Central memory CD4-positive, alpha-beta T cell (primary cell): ENCODE measurements at places on chromosomes 3 and 15.

DNA sequence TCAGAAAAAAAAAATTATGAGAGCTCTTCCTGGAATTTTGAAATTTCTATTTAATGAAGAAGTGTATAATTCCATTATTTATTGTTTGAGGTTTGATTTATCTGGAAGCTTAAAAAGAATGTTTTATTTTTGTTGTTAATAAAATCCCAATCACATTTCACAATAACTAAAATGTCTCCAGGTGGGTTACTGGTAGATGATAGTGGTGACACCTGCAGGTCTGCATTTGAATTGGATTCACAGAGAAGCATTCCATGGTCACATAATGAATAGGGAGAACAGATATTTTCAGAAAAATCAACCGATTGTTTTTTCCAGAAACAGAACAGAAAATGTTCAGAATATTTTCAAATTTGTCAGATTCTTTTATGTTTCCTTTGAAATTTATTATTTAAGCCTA lies 48.3 kb downstream of the ASB7 start:
- DNase-seq, result no peak

DNA sequence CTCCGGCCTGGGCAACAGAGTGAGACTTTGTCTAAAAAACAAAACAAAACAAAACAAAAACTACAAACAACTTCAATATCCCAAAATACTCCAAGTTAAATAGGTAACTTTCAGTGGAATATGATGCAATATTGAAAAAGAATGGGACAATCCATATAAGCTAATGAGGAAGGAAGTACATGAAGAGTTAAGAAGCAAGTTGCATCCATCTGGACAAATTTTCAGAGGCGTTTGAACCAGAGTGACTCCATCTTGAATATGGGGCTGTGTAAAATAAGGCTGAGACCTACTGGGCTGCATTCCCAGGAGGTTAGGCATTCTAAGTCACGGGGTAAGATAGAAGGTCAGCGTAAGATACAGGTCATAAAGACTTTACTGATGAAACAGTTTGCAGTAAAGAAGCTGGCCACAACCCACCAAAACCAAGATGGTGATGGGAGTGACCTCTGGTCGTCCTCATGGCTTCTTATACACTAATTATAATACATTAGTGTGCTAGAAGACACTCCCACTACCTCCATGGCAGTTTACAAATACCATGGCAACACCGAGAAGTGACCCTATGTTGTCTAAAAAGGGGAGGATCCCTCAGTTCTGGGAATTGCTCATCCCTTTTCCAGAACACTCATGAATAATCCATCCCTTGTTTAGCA lies 58.1 kb upstream of the LCTL start:
- no peak for DNase-seq

DNA sequence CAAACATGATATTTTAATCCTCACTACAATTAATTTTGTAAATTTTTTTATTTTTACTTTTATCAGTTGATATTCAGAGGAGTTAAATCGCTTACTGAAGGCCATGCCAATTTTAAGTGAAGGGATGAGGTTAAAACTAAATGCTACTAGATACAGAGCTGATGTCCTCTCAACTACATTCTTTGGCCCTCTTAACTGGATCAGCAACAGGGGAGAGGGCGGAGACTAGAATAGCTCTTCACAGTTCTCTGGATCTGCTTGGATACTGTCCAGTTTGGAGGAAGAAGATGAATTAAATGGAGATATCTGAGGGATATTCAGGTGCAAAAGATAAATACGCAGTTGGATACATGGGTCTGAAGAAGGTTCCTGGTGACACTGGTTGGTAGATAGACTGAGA lies 85.6 kb upstream of the LYSMD4 start:
- DNase-seq, result no peak

DNA sequence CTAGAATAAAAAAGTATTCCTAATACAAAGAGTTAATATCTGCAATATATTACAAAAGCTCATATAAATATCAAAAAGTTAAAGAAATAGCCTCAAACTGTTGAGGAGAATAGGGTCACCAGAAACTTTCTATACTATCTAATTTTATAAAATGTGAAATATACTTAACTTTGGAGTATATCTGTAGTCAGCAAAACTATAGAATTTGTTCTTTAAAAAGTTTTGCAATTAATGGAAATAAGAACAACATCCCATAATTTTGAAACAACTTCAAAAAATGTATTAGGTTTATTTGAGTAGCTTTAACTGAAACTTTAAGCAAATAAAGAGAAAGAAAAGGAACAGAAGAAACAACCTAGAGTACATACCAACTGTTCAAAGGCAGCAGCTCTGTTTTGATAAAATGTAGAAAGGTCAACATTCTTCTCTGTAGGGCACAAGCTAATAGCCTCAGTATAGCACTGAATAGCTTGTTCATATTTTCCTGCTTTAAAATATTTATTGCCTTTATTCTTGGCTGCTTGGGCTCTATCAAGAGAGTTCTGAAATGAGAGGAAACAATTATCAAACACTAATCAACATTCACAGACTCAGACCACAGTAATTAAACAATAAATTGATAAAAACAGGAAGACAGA lies 14.3 kb downstream of the TOMM70 start:
- DNase-seq, result no peak

DNA sequence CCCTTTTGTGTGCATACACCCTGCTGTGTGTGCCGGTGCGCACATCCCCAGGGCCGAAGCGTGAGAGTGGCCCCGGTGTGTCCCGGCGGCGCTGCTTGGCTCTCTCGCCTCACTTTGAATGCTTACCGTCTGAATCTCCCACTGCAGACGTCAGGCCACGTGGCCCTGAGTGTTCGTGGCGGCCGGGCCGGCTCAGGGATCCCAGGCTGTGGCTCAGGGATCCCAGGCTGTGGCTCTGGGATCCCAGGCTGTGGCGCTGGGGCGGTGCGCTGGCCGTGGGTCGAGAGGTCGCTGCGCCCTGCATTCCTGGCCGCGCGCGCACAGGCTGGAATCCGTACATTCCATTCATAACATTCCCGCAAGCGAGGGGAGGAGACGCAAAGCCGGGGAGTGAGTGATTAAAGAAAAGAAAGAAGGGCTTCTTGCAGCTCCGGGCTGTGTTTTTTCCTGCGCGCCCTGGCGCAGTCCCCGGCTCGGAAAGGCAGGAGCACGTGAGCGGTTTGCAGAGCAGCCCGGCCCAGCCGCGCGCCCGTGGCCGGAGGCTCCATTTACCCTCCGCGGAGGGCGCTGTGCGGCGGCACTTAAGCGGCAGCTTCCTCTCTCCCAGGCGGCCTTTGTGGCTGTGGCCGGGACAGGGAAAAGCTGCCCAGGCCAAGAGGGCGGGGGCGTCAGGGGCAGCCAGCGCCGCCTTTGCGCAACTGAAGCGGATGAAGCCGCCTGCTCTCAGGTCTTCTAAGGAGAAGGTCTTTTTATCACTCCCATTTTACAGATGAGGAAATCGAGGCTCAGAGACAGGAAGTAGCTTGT lies 87.0 kb upstream of the ALDH1L1 start:
- no peak for DNase-seq

DNA sequence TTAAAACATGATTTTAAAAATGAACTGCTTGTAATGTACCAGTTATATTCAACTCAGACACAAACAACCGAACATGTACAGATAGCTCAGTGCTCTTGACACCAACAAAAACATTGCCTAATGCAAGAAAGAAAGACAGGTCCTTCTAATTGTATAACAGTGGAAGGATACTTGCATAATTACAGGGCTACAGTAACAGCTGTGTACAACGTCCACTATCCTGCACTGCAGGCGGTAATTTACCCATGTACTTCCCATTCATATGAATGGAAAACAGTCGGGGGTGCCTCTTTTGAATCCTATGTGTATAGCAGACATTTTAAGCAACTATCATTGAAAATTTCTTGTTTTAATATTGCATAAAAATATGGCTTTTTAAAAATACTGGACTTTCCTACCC lies 41.1 kb upstream of the PLSCR5 start:
- no peak for DNase-seq

DNA sequence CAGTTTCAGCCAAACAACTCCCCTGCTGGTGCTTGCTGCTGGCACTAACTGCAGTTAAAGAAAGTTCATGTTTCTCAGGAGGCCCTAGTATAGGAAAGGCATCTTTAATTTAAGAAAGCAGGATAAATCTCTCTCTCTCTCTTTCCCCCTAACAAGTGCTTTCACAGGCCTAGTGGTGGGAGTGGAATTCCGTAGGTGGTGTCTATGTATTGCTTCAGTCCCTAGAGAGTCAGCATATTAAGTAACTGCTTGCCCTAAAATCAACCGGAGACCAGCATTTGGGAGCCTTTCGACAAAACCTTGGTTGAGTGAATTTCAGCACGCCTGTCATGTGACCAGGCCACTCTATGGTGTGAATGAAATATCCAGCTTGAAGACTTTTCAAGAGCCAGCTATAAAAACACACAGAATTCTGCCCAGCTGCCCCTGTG lies 169.2 kb upstream of the TGFBR2 start:
- no peak for DNase-seq

DNA sequence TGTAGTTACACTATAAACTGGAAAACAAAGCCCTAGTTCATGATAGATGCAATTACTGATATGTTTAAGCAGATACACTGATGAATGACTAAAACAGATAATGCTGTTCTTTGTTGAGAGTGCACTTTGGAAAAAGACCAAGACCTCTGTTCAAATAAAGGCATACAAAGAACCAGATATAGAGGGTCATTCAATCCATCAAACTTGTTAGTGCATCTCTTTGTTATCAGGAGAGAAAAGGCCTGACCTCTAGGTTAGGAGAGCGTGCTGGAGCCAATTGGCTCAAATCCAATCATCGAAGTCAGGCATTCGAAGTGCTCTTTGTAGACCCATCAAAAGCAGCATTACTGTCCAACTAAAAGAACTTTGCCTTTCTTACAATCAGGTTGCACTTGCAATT lies 124.2 kb downstream of the TFG start:
- DNase-seq, result no peak

DNA sequence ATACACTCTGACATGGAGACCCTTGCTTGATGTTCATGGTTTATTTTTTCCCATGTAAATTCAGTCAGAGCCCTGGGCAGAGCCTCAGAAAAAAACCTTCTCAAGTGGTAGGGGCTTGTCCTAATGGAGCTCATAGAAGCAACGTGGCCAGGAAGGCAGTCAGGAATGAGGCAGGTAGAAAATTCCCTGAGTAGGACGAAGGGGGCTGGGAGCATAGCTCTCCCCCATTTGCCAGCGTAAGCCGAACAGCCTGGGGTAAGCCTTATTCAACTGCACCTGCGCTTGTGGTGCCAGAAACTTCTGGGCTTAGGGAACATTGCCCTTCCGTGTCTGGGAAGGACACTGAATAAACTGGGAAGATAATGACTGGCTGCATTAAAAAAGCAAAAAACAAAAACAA lies 238.5 kb upstream of the ROPN1 start:
- DNase-seq, result no peak

GRCh38 chr3:159280386-159281191 lies 478.7 kb downstream of the MFSD1 start:
- DNase-seq, result no peak

DNA sequence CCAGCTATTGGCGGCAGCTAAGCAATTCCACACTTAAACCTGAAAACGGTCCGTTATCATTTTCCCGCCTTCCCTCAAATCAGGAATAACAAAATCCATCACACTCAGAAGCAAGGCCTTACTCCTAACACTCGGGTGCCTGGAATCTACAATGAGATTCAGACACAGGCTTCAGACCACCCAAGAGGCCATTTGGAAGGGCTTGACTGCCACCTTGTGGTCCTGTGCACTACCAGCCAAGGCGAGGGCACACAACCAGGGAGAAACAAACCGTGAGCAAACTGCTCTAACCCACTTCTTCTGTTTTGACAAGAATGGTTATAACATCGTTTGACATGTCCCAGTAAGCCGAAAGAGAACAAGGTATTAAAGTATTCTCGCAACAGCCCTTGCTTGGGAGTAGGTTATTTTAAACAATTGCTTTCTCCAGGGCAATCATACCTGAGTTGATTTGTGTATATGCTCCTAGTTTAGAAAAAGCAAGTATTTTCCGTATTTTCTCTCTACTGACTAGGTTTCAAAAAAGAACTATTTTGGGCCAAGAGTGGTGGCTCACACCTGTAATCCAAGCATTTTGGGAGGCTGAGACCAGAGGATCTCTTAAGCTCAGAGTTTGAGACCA lies 40.1 kb upstream of the TAFA4 start:
- DNase-seq, result no peak

- no peak for DNase-seq
Observed at GRCh38 chr3:2659896-2660295, 450.3 kb downstream of the IL5RA start.

- DNase-seq, result no peak
Observed at GRCh38 chr3:161796780-161797179, 300.2 kb downstream of the OTOL1 start.

- peak; percentile 43 for DNase-seq
Observed at GRCh38 chr15:44584162-44584749, 47.3 kb downstream of the EIF3J start.

GRCh38 chr15:84033793-84034553 lies 201.6 kb upstream of the GOLGA6L4 start:
- DNase-seq, result no peak

GRCh38 chr3:190059242-190059590 lies 61.5 kb downstream of the P3H2 start:
- DNase-seq, result no peak

DNA sequence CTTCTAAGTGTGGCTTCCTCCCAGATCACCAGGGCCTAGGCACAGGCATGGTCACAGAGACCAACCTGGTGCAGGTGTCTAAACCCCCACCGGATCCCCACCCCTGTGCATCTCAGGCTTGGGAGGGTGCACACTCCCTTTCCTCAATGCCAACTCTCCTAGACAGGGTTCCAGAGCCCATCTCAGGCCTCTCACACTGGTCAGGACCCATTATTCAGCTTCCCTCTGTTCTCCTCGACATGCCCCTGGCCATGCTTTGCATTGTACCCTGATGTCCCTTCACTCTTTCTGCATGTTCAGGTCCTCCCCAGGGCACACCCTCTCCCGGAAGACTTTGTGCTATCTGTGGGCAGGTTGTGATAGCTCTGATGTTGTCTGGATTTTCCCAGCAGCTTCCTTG lies 23.5 kb downstream of the FGD5 start:
- no peak for DNase-seq

GRCh38 chr3:25658836-25659235 lies 5.9 kb downstream of the TOP2B start:
- no peak for DNase-seq

DNA sequence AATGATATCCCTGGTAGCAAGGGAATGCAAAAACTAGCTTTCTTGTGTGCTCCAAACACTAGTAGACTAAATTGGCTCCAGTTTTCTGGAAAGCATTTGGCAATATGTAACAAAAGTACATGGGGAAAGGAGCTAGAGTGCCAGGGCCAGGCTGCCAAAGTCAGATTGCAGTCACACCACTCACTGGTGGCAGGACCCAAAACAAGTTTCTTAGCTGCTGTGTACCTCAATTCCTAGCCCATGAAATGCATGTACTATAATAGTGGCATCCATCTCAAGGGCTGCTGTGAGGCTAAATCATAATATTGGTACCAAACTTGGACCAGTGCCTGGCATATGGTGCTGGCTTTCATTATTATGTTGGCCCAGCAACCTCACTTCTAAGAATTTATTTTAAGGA lies 49.3 kb downstream of the CLDN18 start:
- DNase-seq, result no peak
